ENCODE measurements at places on chromosomes 2 and 18.

GRCh38 chr2:47751856-47752414 lies 31.0 kb upstream of the MSH6 start:
- DNase-seq: no peak

DNA sequence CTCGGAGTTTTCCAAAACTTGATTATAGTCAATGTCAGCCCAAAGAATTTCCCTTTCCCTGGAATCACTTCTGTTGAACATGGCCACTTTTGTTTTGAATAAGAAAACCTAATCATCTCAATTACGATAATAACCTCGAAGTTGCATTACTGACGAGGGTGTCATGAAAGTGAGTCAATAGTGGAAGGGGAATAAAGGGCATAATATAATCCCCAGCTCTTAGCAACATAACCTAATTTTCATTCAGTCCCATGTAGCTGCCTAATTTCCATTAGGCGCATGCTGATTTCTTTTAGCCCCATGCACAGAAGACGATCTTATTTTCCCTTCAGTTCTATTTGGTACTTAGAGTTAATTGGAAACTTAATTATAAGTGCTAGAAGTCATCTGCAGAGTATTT lies 51.1 kb upstream of the RAPH1 start:
- DNase-seq: no peak

GRCh38 chr18:13576598-13576997 lies 149.8 kb downstream of the FAM210A start:
- DNase-seq: no peak

DNA sequence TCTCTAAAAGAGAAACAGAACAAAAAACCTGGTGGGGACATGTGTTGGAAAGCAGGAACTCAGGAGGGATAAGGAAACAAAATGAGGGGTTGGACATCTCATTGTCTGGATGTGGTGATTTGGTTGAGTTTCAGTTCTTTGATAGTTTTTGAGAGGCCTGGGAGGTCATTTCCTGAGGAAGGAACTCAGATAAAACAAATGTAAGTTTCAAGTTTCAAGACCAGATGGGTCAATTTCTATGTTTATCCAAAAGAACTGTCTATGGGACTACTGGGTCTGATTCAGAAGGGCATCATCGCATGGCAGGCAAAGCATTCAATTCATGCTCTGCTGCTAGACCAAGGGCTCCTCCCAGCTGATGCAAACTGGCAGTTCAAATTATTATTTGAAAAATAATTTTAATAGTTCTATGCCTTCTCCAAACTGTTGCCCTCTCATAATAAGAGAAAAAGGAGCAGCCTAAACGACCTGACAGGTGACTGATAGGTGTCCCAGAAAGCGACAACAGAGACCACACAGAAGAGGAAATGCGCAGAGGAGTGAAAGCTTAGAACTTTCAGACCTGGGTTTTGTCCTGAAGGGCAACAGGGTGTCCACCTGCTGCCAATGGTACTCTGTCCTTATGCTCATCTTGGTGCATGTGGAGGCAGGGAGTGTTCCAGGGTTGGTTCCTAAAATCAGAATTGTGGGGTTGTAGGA lies 39.3 kb upstream of the SH3RF3 start:
- no peak for DNase-seq

- no peak for DNase-seq
These were observed 10.8 kb downstream of the SPDYA start for GRCh38 chr2:28821295-28821958.
